Ovary (tissue), 10 donors: ENCODE measurements at places on chromosomes 7 and 10.

GRCh38 chr10:42551582-42552187 lies 86.7 kb downstream of the ZNF33B start:
- no peak for DNase-seq

GRCh38 chr10:80444646-80445319 lies 9.3 kb upstream of the TSPAN14 start:
- peak; percentile 56 for DNase-seq

DNA sequence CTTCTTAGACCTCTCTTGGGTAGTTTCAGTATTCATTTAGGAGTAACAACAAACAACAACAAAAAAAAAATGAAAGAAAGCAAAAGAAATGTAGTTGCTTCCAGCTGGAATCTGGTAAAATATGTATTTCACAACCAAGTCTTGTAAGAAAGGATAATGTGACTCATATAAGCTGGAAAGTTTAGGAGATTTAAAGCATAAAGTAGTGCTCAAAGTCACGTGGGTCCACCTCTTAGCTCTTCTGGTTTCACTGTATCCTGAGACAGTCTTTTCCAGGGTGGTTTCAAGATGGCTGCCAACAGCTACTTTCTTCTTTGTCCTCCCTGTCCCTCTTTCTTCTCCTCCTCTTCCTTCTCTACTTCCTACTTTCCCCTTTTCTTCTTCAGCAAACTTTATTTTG lies 69.5 kb upstream of the CDK13 start:
- no peak for DNase-seq

DNA sequence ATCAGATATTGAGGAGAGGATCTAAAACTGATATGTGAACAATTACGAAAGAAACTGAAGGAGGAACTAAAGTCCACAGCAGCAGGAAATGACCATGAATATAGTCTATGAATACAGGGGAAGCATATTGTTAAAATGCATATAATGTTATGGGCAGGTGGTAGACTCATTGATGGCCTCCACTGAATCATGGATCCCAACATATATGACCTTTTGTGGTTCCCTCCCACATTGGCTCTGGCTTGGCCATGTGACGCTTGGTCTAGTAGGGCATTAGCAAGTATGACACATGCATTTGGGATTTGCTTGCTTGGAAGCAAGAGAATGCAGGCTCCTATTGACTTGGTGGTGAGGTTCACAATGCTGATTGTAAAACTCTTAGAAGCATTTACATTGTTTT lies 55.2 kb upstream of the RAB18 start:
- no peak for DNase-seq

DNA sequence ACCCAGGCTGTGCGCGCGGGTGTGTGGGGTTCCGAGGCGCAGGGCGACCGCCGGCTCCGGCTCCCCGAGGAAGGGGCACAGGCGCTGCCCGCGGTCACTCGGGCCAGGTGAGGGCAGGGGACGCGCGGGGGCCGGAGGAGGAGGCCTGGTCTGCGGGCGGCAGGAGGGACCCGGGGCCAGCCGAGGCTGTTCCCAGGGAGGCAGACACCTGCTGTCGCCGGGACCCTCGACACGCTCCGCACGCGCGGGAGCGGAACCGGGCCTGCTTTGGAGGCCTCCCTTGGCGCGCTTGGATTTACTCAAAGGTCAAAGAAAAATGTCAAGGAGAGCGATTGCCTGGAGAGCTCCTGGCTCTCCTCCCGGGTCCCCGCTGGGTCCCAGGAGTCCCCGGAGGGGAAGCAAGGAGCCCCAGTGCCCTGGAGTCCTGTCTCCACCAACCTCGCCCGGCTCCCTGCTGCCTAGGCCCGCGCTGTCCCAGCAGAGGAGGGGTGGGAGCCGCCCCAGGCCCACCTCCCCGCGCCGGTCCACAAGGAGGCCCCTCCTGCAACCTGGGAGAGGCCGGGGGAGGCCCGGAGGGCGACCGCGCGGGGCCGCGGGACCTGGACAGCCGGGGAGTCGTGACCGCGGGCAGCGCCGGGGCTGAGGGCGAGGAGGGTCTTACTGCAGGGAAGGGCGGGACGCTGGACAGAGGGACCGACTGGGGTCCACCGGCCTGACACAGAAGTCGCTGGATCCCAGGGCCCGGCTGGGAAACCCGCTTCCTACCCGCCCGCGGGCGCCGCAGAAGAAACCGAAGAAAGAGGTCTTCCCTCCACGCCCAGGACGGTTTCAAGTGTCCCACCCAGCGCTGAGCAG lies 348.9 kb downstream of the DNAJB6 start:
- peak; percentile 24 for DNase-seq

- no peak for DNase-seq
Measured at GRCh38 chr10:77512219-77512578, 125.4 kb downstream of the KCNMA1 start.

DNA sequence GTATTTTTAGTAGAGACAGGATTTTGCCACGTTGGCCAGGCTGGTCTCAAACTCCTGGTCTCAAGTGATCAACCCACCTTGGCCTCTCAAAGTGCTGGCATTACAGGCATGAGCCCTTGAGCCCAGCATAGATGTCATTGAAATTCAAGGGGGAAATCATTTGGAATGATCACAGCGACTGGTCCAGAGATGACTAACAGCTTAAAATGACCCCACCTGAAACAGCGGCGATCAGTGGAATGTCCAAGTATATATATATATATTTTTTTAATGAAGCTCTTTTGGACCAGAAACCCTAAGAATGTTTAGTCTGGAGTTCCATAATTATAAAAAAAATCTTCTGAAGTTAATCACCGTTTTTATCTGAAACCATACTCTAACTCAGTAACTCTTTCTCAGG lies 12.5 kb upstream of the AKR1E2 start:
- DNase-seq, result no peak

DNA sequence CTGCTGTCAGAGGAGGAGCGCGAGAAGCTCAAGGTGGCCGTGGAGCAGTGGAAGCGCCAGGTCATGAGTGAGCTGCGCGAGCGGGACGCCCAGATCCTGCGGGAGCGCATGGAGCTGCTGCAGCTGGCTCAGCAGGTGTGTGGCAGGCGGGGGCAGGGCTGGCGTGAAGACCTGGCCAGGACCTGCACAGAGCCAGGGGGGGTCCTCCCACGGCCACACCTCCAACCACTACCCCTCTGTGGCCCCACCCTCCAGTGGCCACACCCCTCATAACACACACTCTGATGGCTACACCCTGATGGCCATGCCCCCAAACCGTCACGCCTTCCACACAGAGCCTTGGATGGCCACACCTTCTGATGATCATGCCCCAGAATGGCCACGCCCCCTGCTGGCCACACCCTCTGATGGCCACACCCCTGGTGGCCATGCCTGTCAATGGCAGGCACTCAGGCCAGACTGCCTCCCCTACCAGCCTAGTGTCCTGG lies 23.4 kb upstream of the DPYSL4 start:
- no peak for DNase-seq

GRCh38 chr10:24802378-24802777 lies 78.7 kb upstream of the ARHGAP21 start:
- no peak for DNase-seq

DNA sequence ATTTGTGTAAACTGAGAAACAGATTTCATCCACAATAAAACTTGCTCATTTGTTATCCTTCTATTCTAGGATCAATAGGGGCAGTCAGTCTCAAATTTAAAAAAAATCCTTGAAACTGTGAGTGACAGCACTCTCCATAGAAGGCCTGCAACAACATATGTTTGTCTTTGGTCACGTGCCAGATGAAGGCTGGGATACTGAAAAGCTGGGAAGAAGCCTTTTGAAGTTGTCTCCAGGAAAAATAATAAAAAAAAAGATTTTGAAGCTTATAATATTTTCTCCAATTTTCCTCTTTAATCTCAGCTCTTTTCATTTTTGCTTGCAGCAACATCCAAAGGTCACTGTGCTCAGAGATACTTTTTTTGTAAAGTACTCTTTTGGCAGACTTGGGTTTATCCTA lies 128.6 kb upstream of the SLC26A5 start:
- DNase-seq, result no peak

GRCh38 chr7:151893405-151893923 lies 16.5 kb upstream of the PRKAG2 start:
- DNase-seq, result no peak

DNA sequence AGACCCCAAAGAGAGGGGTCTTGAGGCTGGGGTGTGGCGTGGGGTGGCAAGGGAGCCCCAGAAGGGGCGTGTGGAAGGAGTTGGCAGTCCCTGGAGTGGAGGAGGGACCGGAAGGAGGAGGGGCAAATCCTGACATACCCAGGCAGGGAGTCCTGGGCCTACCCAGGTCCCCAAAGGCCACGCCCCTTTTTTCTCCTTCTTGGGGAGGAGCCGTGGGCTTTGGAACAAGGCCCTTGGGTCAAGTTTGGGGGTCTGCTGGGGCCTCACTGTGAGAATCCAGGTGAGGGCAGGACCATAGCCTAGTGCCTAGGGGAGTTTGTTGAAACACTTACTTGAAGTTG lies 1.2 kb upstream of the SMARCD3 start:
- peak; percentile 85 for DNase-seq

- no peak for DNase-seq
Measured at GRCh38 chr10:47104786-47105385, 193.7 kb downstream of the PTPN20 start.

DNA sequence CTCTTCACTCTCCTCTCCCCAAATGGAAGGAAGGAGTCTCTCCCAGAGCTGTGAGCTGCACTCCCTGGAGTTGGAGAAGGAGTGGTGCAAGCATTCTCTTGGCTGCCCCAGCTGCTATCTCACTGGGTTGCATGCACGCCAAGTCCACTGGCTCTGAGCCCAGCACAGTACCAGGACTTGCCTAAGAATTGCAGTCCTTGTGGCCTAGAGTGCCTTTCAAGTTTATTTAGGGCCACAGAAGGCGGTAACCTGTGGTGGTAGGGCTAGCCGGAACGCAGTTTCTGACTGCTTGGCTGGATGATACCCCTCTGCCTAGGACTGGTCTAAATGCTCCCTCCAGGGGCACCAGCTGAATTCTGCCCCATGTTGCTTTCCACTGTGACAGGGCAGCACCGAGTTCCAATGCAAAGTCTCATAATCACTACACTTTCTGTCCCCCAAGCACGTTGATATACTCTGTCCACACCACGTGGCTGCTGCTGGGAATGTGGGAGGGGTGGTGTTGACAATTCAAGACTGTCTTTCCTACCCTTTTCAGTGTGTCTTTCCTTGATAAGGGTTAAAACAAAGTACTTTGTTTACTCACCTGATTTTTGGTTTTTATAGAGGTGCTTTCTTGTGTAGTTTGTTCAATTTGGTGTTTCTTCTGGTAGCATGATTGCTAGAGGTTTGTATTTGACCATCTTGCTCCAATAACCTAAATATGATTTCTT lies 57.0 kb downstream of the PHTF2 start:
- DNase-seq, result no peak
